ENCODE measurements at places on chromosomes 1 and 21.

- DNase-seq, result no peak
These were observed 175.4 kb upstream of the COA6 start for GRCh38 chr1:234197839-234198238.

DNA sequence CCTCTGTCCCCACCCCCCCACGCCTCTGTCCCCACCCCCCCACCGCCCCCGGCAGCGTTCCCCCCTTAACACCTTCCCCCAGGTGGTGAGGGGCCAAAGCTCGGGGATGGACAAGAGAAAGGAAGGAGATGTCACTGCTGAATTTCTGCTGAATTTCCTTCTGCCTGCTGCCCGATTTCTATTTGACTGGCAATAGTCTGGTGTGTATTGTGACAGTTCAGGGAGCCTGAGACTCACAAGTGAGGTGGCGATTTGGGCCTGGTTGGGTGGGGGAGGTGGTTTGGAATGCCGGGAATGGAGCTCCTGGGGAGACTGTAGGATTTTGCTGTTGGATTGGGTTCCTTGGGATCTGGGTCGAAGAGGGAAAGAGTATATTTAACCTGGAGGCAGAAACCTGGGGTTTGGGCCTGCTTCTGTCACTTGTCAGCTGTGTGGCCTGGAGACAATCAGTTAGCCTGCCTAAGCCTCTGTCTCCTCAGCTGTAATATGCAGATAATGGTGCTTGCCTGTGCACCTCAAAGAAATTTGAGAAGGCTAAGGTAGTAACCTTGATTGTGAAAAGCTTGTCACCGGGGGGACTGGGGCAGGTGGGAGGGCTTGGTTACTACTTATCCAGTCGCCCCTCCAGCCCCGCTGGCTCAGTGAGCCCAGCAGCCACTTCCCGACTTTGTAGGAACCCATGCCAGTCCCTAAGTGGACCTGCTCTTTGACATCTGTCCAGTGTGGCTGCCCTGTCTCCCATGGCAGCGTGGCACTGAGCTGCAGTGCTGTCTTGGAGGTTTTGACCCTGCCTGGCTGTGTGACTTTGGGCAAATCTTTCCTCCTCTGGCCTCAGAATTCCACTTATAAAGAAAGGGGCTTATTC is 7.7 kb upstream of the LMNA start:
- DNase-seq, result no peak

GRCh38 chr1:96880626-96881025 is 159.0 kb downstream of the PTBP2 start:
- DNase-seq, result no peak

- DNase-seq, result no peak
These were observed 9.4 kb upstream of the CAPN9 start for GRCh38 chr1:230737622-230738262.

DNA sequence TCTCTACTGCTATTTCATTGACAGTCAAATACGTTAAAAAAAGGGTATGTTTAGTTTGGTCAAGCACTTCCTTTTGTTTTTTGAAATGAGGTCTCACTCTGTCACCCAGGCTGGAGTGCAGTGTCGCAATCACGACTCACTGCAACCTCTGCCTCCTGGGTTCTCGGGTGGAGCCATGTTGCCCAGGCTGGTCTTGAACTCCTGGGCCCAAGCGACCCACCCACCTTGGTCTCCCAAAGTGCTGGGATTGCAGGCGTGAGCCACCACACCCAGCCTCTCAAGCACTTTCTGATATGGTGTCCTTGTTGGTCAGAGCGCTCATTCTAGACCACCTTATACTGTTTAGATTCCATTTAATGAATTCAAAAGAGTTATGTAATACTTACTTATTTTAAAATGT is 20.9 kb upstream of the RHBDL2 start:
- DNase-seq, result no peak

DNA sequence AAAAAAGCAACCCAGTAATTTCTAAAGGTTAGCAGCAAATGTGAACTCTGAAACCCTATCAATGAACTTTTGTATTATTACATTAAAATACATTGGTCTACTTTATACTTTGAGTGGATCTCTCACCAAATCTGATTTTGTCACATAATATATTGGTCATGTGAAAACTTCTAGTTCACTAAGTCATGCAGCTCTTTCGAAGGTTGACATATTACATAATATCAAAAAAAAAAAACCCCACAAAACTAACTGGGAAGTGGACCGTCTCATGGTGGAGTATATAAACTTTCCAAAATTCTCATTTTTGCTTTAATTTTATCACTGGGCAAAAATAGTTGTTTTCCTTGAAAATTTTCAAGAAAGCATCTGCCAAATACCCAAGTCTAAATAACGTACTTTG is 50.4 kb downstream of the GATAD2B start:
- no peak for DNase-seq

DNA sequence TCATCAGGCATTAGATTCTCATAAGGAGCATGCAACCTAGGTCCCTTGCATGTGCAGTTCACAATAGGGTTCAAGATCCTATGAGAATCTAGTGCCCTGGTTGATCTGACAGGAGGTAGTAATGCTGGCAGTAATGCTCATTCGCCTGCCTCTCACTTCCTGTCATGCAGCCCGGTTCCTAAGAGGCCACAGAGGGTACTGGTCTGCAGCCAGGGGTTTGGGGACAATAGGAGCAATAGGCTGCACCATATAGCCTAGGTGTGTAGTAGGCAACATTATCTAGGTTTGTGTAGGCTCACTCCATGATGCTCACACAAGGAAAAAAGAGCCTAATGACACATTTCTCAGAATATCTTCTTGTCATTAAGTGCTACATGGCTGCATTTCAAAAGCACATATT is 25.8 kb downstream of the CFHR5 start:
- DNase-seq, result no peak

- no peak for DNase-seq
These were observed 276.5 kb upstream of the DPYD start for GRCh38 chr1:98197356-98197755.

GRCh38 chr1:70963374-70963773 is 84.2 kb downstream of the PTGER3 start:
- DNase-seq, result no peak

GRCh38 chr1:210684466-210685294 is 356.0 kb downstream of the HHAT start:
- DNase-seq, result no peak

GRCh38 chr1:53011175-53011574 is 50.8 kb upstream of the PODN start:
- no peak for DNase-seq

DNA sequence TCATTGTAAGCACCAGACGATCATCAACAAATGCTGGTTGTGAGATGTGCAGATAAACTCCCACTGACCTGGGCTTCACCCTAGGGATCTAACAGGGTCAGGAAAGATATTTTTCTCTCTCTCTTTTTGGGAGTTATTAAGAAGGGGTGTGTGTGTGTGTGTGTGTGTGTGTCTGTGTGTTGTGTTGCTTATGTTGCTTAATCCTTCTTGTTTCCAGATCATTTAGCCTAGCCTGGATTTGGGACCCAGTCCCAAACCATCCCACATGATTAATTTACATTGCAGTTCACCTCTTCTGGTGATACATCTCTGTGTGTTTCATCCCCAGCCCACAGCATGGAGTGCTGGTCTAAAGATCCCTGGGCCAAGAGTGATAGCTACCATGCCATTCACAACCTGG is 122.8 kb upstream of the IPO9 start:
- no peak for DNase-seq

- DNase-seq, result no peak
These were observed 5.0 kb upstream of the PLXNA2 start for GRCh38 chr1:208248991-208249696.

DNA sequence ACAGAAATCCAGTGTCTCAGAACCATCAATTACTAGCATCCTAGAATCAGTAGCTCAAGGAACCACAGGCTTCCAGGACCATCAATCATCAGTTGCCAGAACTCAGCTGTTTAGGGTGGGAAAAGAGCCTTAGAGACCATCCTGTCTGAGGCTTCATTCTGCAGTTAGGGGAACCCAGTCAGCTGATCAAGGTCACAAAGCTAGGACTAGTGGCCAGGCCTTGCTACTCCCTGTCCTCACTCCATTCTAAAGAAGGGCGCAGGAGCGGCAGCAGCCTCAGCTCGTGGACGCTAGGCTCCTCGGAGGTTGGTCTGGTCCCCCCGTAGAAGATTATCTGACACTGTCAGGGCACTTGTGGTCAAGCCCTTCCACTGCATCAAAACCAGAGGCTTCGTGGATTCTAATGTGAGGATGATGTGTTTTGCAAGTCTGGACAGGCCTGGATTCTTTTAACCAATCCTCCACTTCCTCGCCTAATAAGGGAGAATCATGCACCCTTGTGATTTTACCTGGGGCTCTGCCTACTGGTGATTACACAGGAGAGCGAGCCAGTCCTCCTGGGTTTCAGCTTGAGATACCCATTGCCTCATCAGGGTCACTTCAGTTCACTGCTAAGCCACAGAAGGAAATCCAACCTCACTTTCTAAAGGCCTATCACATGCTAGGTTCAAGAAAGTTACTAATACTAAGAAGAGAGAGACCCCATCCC is 41.7 kb upstream of the IFFO2 start:
- DNase-seq, result no peak

DNA sequence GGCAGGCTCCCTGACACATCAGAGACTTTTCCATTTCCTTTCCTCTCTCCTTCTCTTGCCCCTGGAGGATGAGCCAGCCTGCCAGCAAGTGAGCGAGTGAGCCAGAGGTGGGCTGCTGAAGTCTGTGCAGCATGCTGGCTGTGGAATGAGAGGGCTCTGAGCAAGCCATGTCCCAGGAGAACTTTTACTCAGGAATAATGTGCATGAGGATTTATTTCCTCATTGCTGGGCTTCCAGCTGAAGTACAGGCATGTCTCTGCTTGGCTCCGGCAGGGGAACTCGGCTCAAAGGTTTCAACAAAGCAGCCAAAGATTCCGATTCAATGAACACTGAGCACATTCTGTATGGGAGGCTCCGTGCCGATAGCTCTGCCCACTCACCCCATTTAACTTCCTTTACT is 43.7 kb downstream of the UBIAD1 start:
- DNase-seq, result no peak

DNA sequence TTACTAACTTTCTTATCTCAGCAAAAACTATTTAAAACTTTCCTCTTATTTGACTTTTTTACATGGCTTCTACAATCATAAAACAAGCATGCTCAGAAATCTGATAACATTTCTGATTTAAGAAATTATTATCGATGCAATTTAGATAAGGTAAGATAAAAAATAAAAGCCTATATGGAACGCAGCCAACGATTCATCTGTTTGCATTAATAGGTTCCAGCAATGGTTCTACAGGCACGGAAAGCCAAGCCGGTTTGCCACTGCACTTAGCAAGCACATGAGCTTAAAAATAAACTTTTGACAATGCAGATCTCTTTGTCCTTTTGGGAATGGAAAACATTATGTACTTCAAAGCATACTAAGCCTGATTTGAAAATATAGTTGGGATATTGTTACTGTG is 77.5 kb upstream of the KCNK2 start:
- DNase-seq, result no peak

GRCh38 chr1:186535388-186536133 is 74.6 kb upstream of the PDC start:
- no peak for DNase-seq

DNA sequence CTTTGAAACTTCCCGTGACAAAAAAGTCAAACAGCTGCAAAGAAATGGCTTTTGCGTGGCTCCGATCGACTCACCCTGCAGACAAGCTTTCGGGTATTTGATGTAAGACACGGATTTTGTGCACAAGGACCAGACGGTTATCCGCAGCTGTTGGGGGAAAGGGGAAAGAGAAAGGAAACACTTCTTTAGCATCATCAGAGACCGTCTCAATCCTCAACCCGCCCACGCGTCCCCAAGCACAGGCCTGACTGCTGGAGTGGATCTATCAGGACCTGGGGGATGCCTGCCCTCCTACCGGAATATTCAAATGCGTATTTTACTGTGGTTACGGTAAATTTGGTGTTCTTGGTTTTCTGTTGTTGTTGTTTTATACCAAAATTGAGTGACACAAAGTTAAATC is 11.2 kb downstream of the WRAP73 start:
- no peak for DNase-seq

GRCh38 chr1:215458562-215458961 is 108.5 kb upstream of the KCTD3 start:
- no peak for DNase-seq

- DNase-seq, result no peak
These were observed 81.8 kb upstream of the KCNA3 start for GRCh38 chr1:110756506-110756905.
